NCI-H1436 treated with DMSO at 0.1 percent for 48 hours (cell line): ENCODE measurements at places on chromosomes 4 and X.

DNA sequence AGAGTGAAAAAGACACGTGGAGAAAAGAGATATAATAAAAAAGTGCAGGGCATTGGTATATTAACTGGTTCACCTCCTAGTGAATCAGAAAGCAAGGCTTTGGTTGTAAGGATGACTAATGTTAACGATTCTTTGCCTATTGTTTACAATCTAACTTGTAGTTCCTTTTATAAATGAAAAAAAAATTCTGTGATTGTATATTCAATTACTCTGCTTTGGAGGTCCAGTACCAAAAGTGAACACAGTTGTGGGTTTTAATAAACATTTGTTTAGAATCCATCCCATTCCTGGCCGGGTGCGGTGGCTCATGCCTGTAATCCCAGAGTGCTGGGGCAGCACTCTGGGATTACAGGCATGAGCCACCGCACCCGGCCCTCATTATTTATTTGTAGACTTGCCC is 36.9 kb upstream of the PRSS12 start:
- no peak for DNase-seq

- no peak for DNase-seq
These were observed 183.2 kb upstream of the TENT5D start for GRCh38 chrX:80237072-80237471.

GRCh38 chrX:114985967-114986592 is 31.3 kb downstream of the IL13RA2 start:
- DNase-seq, result no peak

DNA sequence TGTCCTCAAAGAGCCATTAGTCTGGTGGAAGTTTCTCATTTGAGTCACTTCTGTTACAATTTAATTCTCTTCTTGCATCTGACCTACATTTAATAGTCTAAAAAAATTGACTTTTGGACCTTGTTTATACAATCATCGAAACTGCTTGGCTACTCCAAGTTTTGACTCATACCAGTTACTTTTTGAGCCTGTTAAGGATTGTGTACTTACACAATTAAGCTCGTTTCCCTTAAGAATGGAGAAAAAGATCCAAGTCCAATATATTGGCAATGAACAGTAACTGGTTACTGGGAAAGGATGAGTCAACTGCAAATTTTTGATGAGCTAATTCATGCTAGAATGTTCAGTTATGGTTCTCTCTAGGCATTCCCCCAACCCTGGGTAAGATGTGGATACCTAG is 58.2 kb downstream of the DCX start:
- DNase-seq, result no peak
